ENCODE measurements at places on chromosomes 6 and 20.

DNA sequence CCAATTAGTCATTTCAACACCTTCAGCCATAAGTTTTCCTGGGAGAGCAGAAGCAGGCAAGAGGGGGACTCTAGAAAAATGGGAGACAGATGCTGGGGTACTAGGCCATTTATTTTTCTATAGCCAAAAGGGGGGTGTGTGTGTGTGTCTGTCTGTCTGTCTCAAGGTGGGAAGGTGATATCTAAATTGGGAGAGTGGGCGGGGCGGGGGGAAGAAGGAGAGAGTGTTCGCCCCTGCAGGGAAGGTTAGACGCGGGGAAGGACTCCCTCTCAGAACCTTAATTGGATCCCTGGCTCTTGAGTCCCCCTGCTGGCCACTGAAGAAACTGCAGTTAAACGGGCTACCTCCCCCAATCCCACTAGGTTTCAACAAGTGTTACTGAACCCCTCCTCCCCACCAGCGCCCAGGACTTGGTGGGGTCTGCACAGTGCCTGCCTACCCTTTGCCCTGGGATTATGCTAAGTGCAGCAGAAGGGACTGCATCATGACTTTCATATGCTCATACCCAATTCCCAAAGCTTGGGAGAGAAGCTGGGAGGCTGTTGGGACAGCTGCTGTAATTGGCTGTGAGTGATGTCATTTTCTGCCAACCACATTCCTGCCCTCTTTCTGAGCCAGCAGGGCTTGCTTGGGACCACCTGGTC lies 45.8 kb downstream of the FOXP4 start:
- H3K4me3 ChIP-seq, result no peak overlapping the region
- no peak for DNase-seq
- H3K27me3 ChIP-seq, result no peaks in the 10 kb centered on the region
- H3K36me3 ChIP-seq, result peaks cover 6% of the 10 kb centered on the region
- H3K27ac ChIP-seq, result no peak overlapping the region

GRCh38 chr6:11912420-11912819 lies 99.7 kb upstream of the HIVEP1 start:
- no peak overlapping the region for H3K27ac ChIP-seq
- no peak overlapping the region for H3K4me3 ChIP-seq
- H3K4me1 ChIP-seq, result no peaks in the 10 kb centered on the region
- no peaks in the 10 kb centered on the region for H3K36me3 ChIP-seq
- no peak for DNase-seq

- H3K4me3 ChIP-seq, result no peak overlapping the region
- H3K27me3 ChIP-seq, result no peaks in the 10 kb centered on the region
- DNase-seq, result no peak
- no peaks in the 10 kb centered on the region for H3K4me1 ChIP-seq
- no peaks in the 10 kb centered on the region for H3K36me3 ChIP-seq
Observed at GRCh38 chr20:19588732-19589131, 169.3 kb upstream of the RIN2 start.

GRCh38 chr6:152273638-152274037 lies 363.5 kb downstream of the SYNE1 start:
- no peaks in the 10 kb centered on the region for H3K4me1 ChIP-seq
- H3K27ac ChIP-seq, result no peak overlapping the region
- H3K4me3 ChIP-seq, result no peak overlapping the region
- H3K27me3 ChIP-seq, result no peaks in the 10 kb centered on the region
- H3K36me3 ChIP-seq, result peaks cover 10% of the 10 kb centered on the region

GRCh38 chr6:119110601-119111548 lies 32.4 kb upstream of the FAM184A start:
- H3K27ac ChIP-seq, result no peak overlapping the region
- no peak overlapping the region for H3K4me3 ChIP-seq
- H3K4me1 ChIP-seq, result no peaks in the 10 kb centered on the region
- no peak for DNase-seq

DNA sequence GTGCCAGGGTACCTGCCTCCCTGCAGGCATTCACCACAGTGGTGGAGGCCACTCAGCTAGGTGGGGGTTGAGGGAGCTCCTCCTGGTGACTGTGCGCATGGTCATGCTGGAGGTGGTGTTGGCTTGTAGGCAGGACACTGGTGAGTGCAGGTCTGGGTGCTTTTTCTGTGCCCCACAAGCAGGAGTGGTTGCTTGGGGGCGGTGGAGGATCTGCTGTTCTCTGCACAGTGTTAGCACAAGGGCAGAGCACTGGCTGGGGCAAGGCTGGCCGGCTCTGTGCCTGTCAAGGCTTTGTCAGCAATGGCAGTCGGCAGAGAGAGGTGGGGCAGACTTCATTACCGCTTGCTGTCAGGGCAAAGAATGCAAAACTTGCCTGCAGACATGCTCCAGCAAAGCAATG lies 632.1 kb upstream of the ID4 start:
- no peaks in the 10 kb centered on the region for H3K4me1 ChIP-seq
- H3K27me3 ChIP-seq, result no peaks in the 10 kb centered on the region
- H3K27ac ChIP-seq, result no peak overlapping the region
- no peaks in the 10 kb centered on the region for H3K36me3 ChIP-seq
- DNase-seq, result no peak

- H3K27me3 ChIP-seq, result no peaks in the 10 kb centered on the region
- no peaks in the 10 kb centered on the region for H3K36me3 ChIP-seq
- no peak overlapping the region for H3K27ac ChIP-seq
- H3K4me1 ChIP-seq, result no peaks in the 10 kb centered on the region
Observed at GRCh38 chr20:7437311-7437710, 502.9 kb downstream of the HAO1 start.

DNA sequence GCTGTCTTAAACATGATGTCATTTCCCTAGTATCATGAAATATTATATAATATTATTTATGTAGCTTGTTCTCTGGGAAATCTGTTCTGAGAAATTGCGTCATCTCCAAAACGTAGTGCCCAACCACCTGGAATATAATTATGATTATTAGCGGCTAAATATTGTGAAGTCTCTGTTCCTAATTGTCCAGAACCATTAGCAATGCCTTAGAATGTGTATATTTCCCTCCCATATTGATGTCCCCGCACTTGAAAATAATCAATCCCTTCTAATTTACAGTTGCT lies 54.4 kb downstream of the OTOR start:
- H3K4me1 ChIP-seq, result no peaks in the 10 kb centered on the region
- peaks cover 5% of the 10 kb centered on the region for H3K27me3 ChIP-seq
- no peak overlapping the region for H3K27ac ChIP-seq
- no peaks in the 10 kb centered on the region for H3K36me3 ChIP-seq
- DNase-seq, result no peak
- no peak overlapping the region for H3K4me3 ChIP-seq

DNA sequence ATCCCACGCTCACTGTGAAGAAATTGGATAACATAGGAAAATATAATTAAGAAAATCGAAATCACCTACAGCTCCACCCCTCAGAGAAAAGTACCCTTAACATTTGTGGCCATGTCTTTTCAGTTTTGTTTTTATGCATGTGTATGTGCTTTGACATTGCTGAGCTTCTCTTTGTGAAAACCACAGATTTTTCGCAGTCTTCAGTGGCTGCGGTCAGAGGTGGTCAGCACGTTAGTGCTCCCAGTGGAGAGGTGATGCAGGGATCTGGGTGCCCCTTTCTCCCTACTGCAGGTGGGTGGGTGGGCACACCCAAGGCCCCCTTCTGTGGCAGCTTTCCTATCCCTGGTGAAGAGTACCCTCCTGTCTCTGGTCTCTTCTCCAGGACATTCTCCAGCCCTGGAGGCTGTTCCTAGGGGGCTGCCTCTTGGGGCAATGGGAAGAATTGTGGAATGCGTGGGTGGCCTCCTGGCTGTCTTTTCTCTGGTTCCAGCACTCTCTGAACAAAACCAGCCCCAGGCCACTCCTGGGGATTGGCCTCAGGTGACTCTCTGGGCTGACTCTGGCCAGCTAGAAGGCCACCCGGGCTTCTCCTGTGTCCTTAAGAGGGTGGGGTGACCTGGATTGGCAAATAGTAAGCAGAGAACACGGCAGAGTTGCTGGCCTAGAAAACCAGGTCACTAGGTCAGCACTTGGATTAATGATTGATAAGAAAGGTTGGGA lies 49.8 kb upstream of the FANCE start:
- peaks cover 3% of the 10 kb centered on the region for H3K4me1 ChIP-seq
- H3K36me3 ChIP-seq, result no peaks in the 10 kb centered on the region
- peak overlapping the region; percentile 16 for H3K4me3 ChIP-seq
- H3K27me3 ChIP-seq, result no peaks in the 10 kb centered on the region

- no peaks in the 10 kb centered on the region for H3K27me3 ChIP-seq
- no peak overlapping the region for H3K4me3 ChIP-seq
- no peaks in the 10 kb centered on the region for H3K4me1 ChIP-seq
- DNase-seq, result no peak
- H3K27ac ChIP-seq, result no peak overlapping the region
Observed at GRCh38 chr6:12990162-12990561, 273.6 kb downstream of the PHACTR1 start.

DNA sequence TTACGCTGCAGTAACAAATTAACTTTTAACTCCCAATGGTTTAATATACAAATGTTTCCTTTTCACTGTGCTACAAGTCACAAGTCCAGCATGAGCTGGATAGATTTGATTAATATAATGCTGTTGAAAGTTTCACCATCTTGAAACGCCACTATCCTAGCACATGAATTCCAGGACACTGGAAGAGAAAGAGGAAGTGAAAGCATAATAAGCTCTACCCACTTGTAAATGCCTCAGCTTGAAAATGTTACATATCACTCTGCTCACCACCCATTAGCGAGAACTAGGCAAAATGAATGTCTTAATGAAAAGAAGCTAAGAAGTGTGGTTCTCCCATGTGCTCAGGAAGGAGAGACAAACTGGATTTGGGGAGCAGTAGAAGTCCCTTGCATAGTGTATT lies 46.9 kb downstream of the PCSK2 start:
- H3K27me3 ChIP-seq, result no peaks in the 10 kb centered on the region
- no peaks in the 10 kb centered on the region for H3K36me3 ChIP-seq
- no peak overlapping the region for H3K4me3 ChIP-seq
- H3K4me1 ChIP-seq, result no peaks in the 10 kb centered on the region

DNA sequence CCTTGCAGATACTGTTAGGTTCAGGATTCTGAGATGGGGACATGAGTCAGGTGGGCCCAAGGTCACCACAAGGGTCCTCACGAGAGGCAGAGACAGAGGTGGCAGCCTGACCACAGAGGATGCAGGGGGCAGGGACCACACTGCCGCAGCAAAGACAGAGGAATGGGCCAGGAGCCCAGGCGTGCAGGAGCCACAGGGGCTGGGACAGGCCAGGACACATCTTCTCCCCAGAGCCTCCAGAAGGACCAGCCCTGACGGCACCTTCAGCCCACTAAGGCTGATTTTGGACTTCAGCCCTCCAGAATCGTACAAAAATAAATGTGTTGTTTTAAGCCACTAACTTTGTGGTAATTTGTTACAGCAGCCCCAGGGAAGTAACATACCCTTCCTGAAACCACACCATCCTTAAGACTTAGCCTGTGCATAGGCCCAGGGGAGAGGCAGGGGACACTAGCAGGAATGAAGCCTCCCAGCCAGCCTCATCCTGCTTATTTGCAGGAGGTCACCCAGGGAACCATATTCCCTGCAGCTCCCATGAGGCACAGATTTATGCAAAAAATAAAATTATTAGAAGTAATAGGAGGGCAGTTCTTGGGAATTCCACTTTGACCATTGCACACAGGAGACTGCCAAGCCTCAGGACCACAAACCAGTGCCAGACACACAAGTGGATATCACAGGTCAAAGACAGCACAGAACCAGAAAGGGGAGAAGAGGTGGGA lies 119.3 kb upstream of the CST7 start:
- H3K4me1 ChIP-seq, result no peaks in the 10 kb centered on the region
- no peak overlapping the region for H3K27ac ChIP-seq
- no peaks in the 10 kb centered on the region for H3K27me3 ChIP-seq

- H3K4me1 ChIP-seq, result no peaks in the 10 kb centered on the region
- no peaks in the 10 kb centered on the region for H3K27me3 ChIP-seq
- H3K27ac ChIP-seq, result no peak overlapping the region
Observed at GRCh38 chr6:118333772-118334171, 214.3 kb upstream of the PLN start.
